ENCODE measurements at places on chromosomes 5 and 9.

GRCh38 chr9:126376311-126377175 lies 49.9 kb downstream of the MVB12B start:
- ATAC-seq = peak; percentile 35

DNA sequence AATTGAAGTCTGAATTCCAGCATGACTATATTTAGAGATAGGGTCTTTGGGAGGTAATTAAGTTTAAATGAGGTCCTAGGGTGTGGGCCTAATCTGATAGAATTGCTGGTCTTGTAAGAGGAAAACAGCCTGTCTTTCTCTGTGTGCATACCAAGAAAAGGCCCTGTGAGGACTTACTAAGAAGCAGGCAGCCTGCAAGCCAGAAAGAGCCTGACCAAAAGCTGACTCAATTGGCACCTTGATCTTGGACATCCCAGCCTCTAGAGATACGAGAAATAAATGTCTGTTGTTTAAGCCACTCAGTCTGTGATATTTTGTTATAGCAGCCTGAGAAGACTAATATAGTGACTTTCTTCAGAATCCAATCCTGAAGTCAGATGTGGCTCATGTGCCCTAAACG lies 14.6 kb downstream of the ARL14EPL start:
- no peak for ATAC-seq

GRCh38 chr5:57176350-57176857 lies 2.5 kb downstream of the GPBP1 start:
- ATAC-seq = no peak

DNA sequence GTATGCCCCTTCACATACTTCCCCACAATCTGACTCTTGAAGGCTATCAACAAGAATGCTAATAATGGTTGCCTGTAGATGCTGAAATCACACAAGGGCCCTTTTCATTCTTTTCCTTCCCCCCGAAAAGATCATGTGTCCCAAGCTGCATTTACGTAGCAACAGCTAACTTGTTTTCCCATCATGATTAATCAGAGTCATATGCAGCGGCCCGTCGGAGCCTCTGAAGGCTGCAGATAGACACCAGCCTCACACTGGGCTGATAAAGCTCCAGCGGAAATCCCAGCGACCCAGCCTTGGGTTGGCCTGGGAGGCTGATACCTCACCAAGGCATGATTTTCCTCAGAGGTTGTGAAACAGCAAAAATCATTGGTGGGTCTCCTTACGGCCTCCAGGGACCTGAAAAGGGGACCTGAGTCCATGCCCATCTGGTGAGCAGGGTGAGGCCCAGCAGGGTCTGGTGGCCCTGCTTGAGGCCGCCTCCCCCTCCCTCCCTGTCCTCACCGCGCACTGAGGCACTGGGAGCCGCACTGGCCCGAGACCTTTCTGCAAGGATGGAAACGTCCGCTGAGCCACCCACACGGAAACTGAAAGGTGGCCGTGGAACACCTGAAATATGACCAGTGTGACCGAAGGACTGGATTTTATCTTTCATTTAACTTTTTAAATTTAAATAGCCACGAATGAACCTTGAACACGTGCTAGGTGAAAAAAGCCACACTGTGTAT lies 114.2 kb upstream of the PHYKPL start:
- ATAC-seq = no peak

GRCh38 chr5:80190960-80191359 lies 64.9 kb downstream of the SERINC5 start:
- no peak for ATAC-seq

DNA sequence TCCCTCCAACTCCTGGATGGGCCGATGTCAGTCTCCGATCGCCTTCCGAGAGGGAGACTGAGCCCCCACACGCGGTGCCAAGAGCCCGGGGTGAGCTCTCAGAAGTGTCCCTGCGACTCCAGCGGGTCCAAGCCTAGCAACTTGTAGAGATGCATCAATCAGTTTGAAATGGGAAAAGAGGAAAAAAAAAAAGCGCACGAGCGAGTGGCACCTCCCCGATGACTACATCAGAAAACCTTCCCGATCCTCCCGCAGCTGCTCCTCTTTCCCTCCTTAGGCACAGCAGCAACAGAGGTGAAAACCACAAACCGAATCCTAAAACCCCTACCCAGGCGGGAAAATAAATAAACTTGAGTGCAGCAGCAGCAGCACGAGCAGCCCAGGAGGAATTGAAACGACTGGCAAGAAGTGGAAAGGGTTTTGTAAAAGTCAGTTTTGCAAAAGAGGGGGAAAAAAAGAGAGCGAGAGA lies 1.0 kb upstream of the EFNA5 start:
- ATAC-seq = no peak

GRCh38 chr5:123164054-123164453 lies 75.0 kb downstream of the PRDM6 start:
- ATAC-seq = peak; percentile 52

DNA sequence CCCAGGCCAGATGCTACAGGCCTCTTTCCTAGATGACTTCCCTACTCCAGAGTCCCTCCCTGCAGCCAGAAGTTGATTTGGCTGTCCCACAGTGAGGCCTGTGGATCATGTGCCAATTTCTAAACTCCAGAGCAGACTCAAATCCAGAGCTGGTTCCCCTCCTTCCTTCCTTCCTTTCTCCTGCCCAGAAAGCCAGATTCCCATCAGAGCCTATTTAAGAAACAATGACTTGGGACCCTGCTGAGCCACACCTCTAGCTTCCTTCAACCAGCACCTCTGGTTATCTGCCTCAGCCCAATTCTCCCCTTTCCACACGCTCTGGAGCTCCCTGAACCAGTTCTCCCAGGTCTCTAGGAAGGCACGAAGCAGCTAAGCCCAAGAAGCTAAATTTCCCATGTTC lies 7.2 kb downstream of the FAM219A start:
- ATAC-seq = no peak

All from gastroesophageal sphincter (tissue), 4 donors.